ENCODE measurements at places on chromosomes 11 and 22.

DNA sequence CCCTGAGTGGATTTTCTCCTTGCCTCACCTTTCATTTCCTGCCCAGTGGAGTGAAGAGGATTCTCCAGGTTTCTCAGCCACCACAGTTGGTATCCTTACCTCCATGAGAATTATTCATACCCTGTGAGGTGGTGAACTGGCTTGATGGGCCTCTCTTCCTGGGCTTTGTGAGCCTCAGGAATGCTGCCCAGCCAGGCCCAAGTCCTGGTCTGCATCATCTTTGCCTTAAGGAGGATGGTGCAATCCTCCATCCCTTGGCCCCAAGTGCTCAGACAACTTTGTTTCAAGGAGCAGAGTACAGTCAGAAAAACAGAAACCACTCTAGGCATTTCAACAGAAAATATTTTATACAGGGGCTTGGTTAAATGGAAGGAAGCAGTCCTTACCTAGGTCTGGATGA lies 114.2 kb upstream of the CADM1 start:
- DNase-seq, result no peak

- DNase-seq, result no peak
Observed at GRCh38 chr11:95827696-95828095, 37.4 kb downstream of the CEP57 start.

- no peak for DNase-seq
Observed at GRCh38 chr11:73326929-73327811, 19.1 kb downstream of the ARHGEF17 start.

DNA sequence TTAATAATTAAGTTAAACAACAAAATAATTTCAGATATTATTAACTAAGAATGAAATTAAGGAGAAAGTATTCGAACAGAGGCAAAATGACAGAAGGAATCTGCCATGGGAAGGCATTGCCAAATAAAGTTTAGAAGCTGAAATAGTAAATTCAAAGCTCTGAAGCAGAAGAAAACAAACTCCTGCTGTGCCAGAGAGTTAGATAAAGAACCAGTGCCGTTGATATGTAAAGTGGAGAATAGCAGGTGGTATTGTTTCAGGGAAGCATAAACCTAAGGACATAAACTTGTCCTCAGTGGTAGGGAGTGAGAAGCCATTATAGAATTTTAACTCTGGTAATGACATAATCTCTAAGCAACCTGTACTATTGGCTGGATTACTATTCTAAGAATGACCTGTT lies 2.7 kb upstream of the HBG2 start:
- DNase-seq, result no peak

DNA sequence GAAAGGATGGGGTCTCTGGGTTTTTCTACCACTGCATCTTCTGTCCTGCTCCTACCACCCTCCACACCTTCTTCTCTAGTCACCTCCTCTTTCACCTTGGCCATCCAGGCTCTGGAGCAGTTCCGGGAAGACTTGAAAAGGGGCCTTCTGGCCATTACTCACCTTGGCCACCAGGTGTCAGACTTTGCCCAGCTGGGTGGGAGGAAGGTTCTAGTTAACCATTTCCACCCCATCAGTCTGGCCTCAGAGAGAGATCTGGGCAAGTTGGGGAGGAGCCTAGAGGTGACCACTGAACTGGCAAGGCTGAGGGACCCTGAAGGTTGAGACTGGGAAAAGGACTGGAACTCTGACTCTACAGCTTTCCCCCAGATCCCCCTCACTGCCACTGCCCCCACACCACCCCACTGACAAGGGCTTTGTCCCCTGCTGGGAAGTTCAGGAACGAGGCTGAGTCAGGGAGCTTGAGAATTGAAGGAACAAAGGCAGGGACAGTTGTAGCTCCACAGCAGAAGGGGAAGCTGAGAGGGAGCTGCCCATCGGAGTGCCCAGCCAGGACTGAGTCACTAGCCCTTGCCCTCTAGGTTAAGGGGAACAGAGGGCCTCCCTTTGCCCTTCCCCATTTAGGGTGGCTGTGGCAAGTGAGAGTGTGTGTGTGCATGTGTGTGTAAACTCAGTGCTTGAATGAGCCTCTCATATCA lies 3.7 kb upstream of the POLD4 start:
- DNase-seq, result peak; percentile 62

GRCh38 chr11:128575961-128576350 lies 11.4 kb downstream of the ETS1 start:
- DNase-seq, result no peak

GRCh38 chr11:95517453-95517852 lies 272.1 kb downstream of the FAM76B start:
- DNase-seq, result no peak

DNA sequence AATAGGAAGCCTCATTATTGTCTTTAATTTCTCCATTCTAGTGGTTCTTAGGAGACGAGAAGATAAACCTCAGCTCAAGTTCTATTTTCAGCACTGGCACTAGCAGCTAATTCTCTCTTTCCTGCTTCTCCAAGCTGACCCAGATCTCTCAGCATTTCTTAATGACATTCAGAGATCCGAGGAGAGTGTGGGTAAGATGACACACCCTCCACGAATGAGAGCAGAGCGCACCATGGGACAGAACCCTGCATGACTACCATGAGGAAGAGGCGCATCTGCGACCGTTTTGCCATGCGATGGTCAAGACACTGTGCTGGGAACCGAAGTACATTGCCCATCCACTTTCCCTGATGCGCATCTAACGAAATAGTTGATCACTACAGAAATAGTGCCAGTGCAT lies 241.8 kb downstream of the LARGE1 start:
- no peak for DNase-seq

DNA sequence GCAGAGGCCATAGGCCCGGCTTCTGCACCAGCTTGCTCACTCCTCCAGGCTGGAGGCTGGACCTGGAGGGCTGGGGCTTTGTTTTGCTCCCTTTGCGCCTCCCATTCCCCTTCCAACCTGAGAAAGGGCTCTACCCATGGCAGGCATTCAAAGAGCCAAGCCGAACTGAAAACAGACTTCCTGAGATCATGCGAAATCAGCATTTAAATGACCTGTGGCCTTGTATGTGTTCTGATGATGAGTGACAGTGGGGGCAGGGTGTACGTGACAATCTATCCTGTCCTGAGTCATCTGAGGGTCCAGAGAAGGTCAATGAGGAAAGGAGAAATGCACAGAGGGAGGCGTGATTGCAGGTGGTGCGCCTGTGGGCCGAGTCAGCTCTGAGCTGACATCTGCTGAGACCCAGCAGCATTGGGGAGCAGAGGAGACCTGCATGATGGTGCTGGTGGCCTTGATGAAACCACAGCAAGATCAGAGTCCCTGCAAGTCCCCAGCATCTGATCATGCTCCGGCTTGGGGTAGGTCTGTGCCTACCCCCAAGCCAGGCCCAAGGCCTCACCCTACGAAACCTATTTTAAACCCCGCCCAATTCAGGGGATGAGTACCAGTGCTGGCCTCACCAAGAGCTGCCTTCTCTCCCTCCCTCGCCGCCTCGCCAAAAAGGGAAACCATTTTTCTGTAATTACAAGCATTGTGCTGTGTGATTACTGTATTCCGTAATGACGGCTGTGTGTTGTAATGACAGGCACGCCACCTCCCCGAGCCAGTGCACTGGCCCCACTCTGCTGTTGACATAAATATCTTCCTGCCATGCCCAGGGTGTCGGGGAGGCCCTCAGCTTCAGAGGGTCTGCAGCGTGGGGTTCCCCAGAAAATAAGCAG lies 95.2 kb upstream of the ANO1 start:
- DNase-seq, result no peak

DNA sequence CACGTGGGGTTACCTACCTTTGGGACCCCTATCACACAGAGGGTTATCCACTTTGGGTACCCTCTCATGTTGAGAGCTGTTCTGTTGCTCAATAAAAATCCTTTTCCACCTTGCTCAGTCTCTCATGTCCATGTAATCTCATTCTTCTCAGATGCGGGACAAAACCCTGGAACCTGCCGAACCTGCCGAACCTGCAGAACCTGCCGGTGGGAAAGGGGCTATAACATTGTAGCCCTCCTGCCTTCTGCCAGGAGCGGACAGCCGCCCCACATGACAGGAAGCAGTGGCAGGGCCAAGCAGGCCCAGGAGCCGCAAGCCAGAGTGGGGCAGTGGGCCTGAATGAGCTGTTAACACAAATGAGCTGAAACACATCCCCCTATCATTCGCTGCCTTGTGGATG lies 18.1 kb downstream of the NPAT start:
- no peak for DNase-seq

GRCh38 chr11:67055812-67056211 lies 835 bp upstream of the RHOD start:
- no peak for DNase-seq

- DNase-seq, result no peak
Observed at GRCh38 chr11:8693010-8693551, 10.5 kb downstream of the RPL27A start.

DNA sequence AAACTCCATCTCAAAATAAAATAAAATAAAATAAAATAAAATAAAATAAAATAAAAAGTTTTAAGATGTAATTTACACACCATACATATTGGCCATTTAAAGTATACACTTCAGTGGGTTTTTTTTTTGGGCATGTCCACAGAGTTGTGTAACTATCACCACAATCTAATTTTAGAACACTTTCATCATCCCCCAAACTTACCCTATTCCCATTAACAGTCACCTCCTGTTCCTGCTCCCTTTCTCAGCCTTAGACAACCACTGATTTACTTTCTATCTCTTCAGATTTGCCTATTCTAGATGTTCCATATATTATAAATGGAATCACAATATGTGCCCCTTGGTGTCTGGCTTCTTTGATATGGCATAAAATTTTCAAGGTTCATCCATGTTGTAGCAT lies 4.6 kb upstream of the ACER3 start:
- no peak for DNase-seq

GRCh38 chr11:78312712-78313111 lies 104.9 kb downstream of the GAB2 start:
- no peak for DNase-seq

- no peak for DNase-seq
Observed at GRCh38 chr11:60235321-60235720, 7.6 kb downstream of the MS4A4E start.

DNA sequence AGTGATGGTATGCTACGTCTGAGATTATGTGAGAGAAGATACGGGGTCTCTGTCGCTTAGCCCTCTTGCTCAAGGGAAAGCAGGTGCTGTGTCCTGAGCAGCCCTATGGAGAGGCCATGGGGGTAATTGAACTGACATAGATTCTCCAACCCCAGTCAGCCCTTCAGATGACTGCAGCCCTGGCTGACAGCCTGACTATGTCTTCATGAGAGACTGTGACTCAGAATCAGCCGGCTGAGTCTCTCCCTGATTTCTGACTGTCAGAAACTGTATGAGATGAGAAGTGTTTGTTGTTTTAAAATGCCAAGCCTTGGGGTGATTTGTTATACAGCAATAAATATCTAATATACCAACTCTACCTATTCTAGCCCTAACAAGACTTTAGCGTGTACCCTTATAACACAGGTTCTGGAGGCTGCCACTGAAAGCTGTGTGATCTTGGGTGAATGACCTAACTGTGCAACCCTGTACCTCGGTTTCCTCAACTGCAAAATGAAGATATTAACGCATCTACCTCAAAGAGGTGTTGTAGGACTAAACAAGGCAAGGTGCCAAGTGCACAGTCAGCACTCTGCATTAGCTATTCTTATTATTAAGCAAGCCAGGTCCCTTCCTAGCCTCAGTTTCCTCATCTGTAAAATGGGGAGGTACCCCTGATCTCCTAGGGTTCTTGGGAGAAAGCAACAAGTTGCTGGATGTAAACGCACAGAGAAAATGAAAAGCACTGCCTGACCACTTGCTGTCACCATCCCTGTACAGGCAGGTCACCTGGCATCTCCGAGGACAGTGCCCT lies 24.9 kb downstream of the SLC43A1 start:
- no peak for DNase-seq

- DNase-seq, result no peak
Observed at GRCh38 chr11:36048496-36049247, 104.8 kb downstream of the LDLRAD3 start.

- no peak for DNase-seq
Observed at GRCh38 chr11:17421781-17422180, 33.3 kb upstream of the KCNJ11 start.
